ENCODE measurements at places on chromosomes 6 and 20.

- no peak for DNase-seq
Observed at GRCh38 chr20:2169456-2170088, 67.9 kb downstream of the STK35 start.

GRCh38 chr6:3208098-3208774 is 19.2 kb downstream of the TUBB2B start:
- DNase-seq = peak; percentile 74

- no peak for DNase-seq
Observed at GRCh38 chr20:891058-891705, 25.0 kb downstream of the ANGPT4 start.

DNA sequence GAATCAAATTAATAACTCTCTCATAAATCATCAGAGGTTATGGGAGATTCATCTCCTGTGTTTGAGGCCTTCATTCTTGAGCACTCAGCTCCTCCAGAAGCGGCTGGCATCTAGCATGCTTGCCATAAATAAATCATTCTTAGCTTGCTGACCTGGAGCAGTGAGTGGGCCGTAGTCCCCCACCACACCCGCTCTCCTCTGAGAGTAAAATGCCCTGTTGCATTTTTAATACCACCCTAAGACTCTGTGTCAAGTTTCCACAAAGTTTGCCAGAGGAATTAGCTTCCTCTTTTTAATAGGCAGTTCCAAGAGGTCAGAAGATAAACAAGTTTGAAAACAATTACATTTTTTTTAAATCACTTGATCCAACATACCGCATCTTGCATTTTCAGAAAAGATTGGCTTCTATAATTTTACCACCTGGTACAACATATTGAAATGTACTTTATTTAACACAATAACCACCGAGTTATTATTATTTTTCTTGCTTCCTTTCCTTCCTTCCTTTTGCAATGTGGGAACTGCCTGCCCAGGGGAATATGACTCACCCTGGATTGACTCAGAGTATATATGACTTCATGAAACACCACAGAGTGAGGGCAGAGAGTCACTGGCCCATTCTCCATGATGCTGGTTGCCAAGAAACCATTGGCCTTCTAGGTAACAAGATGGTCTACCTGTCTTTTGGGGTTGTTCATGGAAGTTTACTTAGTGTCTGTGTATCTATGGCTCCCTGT is 29.4 kb upstream of the CLIC5 start:
- DNase-seq = peak; percentile 34

DNA sequence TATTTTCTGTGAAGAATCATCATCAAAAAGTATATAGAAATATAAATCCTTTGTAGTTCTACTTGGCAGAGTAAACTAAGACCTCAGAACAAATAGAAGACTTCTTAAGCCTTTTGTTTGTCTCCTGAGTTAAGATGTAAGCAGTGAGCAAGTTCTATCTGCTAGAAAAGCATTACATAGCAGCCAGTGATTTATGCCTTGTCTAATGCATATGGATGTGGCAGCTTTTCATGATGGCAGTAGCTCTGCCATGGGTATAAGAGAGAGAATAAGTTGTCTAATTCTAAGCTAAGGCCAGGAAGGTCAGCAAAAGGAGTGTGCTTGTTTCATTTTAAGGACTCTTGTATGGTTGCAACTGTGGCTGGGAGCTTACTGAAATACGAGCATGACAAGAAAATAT is 920.2 kb downstream of the GRIK2 start:
- no peak for DNase-seq

DNA sequence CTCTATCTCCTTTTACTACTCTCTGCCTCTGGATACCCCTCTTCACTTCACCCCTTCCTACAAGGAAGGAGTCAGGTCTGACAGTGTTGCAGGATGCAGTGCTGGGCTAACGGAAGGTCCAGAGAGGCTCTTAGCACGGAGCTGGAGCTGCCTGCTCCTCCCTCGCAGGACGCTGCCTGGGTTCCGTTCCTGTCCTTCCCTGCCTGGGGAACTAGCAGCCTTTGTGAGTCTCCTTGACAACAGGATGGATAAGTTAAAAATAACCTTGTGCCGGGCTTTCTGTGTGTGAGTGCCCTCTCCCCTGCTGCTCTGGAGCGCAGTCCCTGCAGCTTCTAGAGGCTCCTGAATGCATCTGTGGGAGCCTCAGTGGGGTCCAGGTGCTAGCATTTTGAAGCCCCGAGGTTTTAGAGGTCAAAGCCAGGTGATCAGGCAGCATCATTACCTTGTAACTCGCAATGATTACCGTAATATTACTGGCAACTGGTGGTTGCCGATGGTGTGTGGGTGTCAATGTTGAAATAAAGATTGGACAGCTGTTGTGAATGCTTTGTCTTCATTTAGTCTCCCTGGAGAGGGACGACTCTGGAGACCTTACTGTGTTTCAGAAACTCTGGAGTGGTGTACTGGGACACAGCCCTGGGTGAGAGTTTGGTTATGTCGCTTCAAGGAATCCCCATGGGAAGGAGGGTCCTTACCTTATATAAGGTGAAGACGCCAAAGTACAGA is 44.4 kb downstream of the CDS2 start:
- DNase-seq = no peak

DNA sequence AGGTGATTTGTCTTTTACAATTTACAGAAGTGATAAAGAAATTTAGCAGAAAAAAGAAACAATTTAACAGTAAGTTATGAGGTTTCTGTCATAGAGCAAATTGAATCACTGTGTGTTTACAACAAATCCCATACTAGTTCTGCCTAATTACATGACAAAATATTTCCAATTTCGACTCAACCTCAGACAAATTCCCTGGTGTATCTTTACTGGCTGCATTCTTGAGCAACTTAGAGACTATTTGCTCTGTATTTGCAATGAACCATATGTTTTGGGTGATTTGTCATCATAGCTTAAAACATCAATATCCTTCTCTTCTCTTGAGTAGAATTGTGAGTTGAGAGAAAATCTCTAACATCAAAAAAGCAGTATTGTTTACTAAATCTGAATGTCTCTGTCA is 128.7 kb downstream of the SIM1 start:
- DNase-seq = peak; percentile 85

- DNase-seq = no peak
Observed at GRCh38 chr20:62744741-62745191, 36.1 kb downstream of the NTSR1 start.

- no peak for DNase-seq
Observed at GRCh38 chr6:13535306-13535705, 39.1 kb upstream of the SIRT5 start.

DNA sequence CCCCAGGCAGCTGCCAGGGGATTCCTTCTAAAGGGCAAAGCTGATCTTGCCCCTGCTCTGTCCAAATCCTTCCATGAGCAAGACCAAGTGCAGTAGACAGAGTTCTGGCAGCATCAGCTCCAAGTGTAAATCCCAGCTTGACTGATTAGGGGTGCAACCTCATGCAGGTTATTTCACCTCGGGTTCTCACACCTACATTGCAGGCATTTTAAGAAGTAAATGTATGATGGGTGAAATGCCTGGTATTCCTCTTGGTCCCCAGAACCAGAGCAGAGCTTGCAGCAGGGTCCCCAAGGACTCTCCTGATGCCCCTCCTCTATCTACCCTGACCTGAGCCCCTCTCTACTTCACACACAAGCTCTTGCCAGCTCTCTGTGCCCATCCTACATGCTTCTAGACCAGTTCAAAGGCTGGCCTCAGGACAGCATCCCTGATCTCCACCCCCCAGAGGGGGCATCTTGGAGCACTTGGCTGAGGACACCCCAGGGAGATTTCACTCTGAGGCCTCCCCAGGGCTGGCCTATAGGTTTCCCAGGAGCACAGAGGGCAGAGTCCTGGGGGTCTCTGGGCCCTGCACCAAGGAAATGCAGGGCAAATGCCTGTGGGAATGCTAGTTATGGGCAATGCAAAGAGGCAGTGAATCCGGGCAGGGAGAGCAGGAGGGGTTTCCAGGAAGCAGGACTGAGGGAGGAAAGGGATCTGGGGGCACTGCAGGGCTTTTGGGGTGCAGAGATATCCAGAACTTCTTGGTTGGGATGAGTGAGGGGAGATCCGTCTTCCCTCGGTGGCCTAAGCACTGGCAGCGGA is 1.0 kb downstream of the LZTS3 start:
- no peak for DNase-seq

- DNase-seq = no peak
Observed at GRCh38 chr20:22807646-22808244, 223.4 kb upstream of the FOXA2 start.

GRCh38 chr6:122580737-122581136 is 29.5 kb upstream of the PKIB start:
- DNase-seq = no peak

- no peak for DNase-seq
Observed at GRCh38 chr6:103675807-103676406, 1183.8 kb downstream of the HACE1 start.

DNA sequence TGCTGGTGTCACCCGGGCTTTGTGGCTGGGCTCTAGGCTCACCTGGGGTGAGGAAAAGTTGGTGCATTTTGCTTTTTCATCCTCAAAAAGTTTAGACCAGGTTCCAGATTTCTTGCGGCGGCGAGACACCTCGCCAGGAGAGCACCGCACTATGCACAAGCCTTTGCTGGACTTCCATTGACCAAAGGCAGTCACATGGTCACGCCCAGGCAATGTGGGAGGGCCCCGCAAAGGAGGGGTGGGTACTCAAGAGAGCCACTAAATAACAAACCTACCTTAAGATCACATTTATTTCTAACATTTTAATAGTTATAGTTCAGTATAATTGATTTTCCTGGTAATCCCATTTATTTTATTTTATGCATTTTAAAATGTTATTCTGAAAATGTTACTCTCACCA is 3.0 kb upstream of the KIF16B start:
- no peak for DNase-seq

DNA sequence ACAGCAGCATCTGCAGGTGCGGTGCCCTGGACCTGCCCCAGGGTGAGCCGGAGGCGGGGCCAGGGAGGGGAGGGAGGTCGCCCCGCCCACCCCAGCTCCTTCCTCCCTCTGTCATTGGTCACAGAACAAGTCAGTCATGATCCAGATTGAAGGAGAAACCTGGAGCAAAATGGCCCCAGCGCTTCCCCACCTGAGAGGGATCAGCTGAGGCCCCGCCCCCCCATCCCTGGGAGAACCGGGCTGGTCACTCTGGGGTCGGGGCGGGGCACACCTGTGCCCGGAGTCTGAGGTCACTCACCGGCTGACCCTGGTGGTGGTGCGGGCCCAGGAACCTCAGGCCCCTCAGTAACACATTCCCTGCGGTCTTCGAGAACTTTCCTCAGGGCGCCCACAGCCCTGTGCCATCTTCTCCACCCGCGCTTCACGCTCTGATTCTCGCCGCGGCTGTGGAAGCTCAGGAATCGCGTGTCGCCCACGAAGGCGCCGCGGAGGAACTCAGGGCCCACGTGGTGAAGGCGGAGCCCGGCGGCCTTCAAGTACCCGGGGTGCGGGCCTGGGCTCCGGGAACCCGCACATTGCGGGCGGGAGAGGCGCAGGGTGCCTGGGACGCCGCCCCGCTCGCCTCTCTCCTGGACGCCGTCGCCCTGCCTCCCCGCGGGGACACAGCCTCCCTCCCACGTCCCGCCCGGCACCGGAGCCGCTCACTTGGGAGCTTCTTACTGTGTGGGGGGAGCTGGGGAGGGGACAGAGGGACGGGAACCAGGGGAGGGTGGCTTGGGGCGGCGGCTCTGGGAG is 36.4 kb upstream of the HLA-C start:
- DNase-seq = no peak

- DNase-seq = no peak
Observed at GRCh38 chr20:41004531-41005360, 23.9 kb upstream of the TOP1 start.

DNA sequence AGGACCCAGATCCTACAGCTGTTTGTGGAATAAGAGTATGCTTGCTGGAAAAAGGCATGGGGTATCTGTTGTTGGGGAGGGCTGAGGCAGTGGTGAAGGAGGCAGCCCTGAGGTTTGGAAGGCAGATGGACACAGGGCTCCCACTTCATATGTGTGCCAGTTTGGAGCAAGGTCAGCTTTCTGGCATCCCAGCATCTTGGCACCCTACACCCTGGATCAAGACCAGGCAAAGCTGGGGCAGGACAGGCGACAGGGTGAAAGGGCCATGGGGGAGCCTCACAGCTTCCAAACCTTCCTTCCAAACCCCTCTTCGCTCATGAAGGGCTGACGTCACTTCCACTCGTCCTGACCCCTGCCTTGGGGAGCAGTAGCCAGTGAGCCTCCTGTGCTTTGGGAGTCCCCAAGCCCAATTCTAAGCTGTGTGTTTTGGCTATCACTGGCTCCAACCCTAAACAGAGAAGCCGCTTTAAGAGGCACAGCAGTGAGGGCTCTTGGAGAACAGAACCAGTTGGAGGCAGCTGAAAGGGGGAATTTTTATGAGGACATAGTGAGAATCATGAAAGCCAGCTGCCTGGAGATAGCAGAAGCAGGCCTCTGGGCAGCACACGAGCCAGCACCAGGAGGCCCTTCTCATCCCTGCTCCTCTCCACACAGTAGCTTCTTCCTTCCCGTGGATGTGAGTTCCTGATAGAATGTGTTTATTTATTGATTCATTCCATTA is 448.6 kb upstream of the CDH4 start:
- no peak for DNase-seq
